ENCODE measurements at places on chromosomes 5 and 9. TPM values are rescaled to one million over a fixed set of nuclear protein-coding genes. Genes with fewer than 3 reads are reported as not detected.

The LTC4S gene
- total RNA-seq: 0.43 TPM

The POU5F2 gene
- total RNA-seq: 3.9 TPM

The SLIT3 gene
- total RNA-seq: 0.13 TPM

The GNA14 gene
- 5.2 TPM for total RNA-seq

The PRDM9 gene
- not detected for total RNA-seq

The PCDHB16 gene
- 0.07 TPM for total RNA-seq

The CER1 gene
- not detected for total RNA-seq

The WWC1 gene
- total RNA-seq: 0.27 TPM

The PTTG1 gene
- 329 TPM for total RNA-seq

The SETD9 gene
- 13.7 TPM for total RNA-seq

The NIPAL4 gene
- total RNA-seq: not detected

The ZNF454 gene
- 1.3 TPM for total RNA-seq

The FREM1 gene
- 0.27 TPM for total RNA-seq

The FBP2 gene
- not detected for total RNA-seq

The F2R gene
- 213 TPM for total RNA-seq

The GRAMD2B gene
- total RNA-seq: 3.4 TPM

The IFNA2 gene
- not detected for total RNA-seq

The CATSPER3 gene
- total RNA-seq: not detected

The RLN2 gene
- 0.22 TPM for total RNA-seq

The KCNMB1 gene
- 1.1 TPM for total RNA-seq

The HMMR gene
- 53.1 TPM for total RNA-seq

The PCDHGC3 gene
- total RNA-seq: 19.6 TPM

The ZNF462 gene
- total RNA-seq: 10.9 TPM

Data from thoracic aorta endothelial cell (primary cell).